ENCODE measurements at places on chromosomes 4 and X. TPM values are rescaled to one million over a fixed set of nuclear protein-coding genes. Genes with fewer than 3 reads are reported as not detected.

Gene APBB2
- 160 TPM for total RNA-seq

Gene FABP2
- not detected for total RNA-seq

Gene CHRNA9
- total RNA-seq = not detected

Gene PDCL2
- total RNA-seq = not detected

Gene CNGA1
- 5.1 TPM for total RNA-seq

Gene AWAT2
- 0.17 TPM for total RNA-seq

Gene HHIP
- total RNA-seq = 1.9 TPM

Gene KLHL34
- not detected for total RNA-seq

Gene GBA3
- not detected for total RNA-seq

Gene KDR
- 69.7 TPM for total RNA-seq

Gene ENAM
- not detected for total RNA-seq

Gene RS1
- total RNA-seq = not detected

Gene GAGE12F
- not detected for total RNA-seq

Gene TIGD4
- 0.22 TPM for total RNA-seq

Gene ARHGAP36
- not detected for total RNA-seq

Gene BGN
- 13.4 TPM for total RNA-seq

Gene XG
- 7.8 TPM for total RNA-seq

Gene UGT2A2
- not detected for total RNA-seq

Gene MAOB
- 91.7 TPM for total RNA-seq

Gene IL2RG
- 9.8 TPM for total RNA-seq

Gene SOD3
- 86.4 TPM for total RNA-seq

Gene ADGRG4
- under 0.01 TPM for total RNA-seq

Gene CMC4
- 24.0 TPM for total RNA-seq

Gene H2BW2
- not detected for total RNA-seq

Gene SULT1E1
- total RNA-seq = not detected

Gene DUX4
- total RNA-seq = not detected

Gene CFI
- total RNA-seq = 13.4 TPM

Gene MAGIX
- total RNA-seq = 0.49 TPM

Gene SATL1
- total RNA-seq = not detected

Gene UPF3B
- total RNA-seq = 6.3 TPM

Gene RPGR
- 79.7 TPM for total RNA-seq

Gene CXorf65
- not detected for total RNA-seq

Gene CFAP99
- not detected for total RNA-seq

Gene HMX1
- not detected for total RNA-seq

Gene TXK
- 1.5 TPM for total RNA-seq

Gene CLCN3
- total RNA-seq = 26.2 TPM

Gene ALAS2
- total RNA-seq = 3.5 TPM

Gene POU4F2
- not detected for total RNA-seq

Data from subcutaneous adipose tissue (tissue), 4 donors.